ENCODE measurements at places on chromosomes 7 and 10. TPM values are rescaled to one million over a fixed set of nuclear protein-coding genes. Genes with fewer than 3 reads are reported as not detected.

SPDYE2B gene
- total RNA-seq: not detected

ZNF804B gene
- total RNA-seq: not detected

- H3K27ac ChIP-seq: no peak overlapping the region
- H3K4me1 ChIP-seq: no peaks in the 10 kb centered on the region
- no peaks in the 10 kb centered on the region for H3K27me3 ChIP-seq
- DNase-seq: no peak
- no peak overlapping the region for H3K4me3 ChIP-seq
These were observed 335.6 kb upstream of the HGF start for GRCh38 chr7:82105463-82105862.

AKR1D1 gene
- not detected for total RNA-seq

- DNase-seq: no peak
- H3K27ac ChIP-seq: no peak within 1 kb of the TSS
- H3K36me3 ChIP-seq: no peaks in the 10 kb centered on the region
- peaks cover 13% of the 10 kb centered on the region for H3K4me1 ChIP-seq
- H3K27me3 ChIP-seq: peaks cover 54% of the 10 kb centered on the region
These were observed at the start of gene PLPP4 for GRCh38 chr10:120456626-120457430. PLPP4 (plus strand) TSS chr10:120457227; CDS start chr10:120457306, 79 bp downstream.
